Cardiac muscle cell (in vitro differentiated cells and primary cell): ENCODE measurements at places on chromosomes 11 and 22.

DNA sequence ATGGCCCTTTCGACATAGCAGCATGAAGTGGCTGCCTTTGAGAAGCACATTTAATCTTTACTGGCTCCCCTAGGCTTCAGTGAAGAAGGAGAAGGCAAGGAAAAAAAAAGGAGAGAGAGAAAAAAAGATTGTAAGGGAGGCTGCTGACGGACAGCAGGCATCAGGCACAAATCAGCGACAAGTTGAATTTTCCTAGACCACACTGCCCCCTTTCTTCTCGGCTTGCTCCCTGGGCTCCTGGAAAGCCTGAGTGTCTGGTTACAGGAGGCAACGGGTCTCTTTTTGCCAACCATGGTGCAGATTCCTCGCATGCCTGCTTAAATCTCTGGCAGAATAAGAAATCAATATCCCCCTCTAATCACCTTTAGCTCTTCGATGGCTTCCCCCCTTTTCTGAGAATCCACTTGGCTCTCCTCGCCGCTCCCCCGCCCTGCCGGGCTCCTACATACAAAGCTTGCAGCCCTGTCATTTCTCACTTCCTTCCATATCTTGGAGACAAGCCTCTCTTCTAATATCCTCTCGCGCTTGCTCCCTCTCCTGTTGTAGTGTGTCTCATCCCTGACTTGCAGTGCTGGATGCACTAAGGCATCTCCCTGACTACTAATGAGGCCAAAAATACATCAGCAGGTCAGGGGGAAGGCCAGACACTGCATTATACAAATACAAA, 14.3 kb downstream of the BLID start:
- DNase-seq: peak; percentile 92

- DNase-seq: no peak
These were observed 5.9 kb downstream of the YWHAH start for GRCh38 chr22:31950226-31950625.

GRCh38 chr22:22616636-22617035, 27.8 kb upstream of the GGTLC2 start:
- DNase-seq: no peak

GRCh38 chr11:118186346-118187107, 10.1 kb upstream of the SCN2B start:
- no peak for DNase-seq

DNA sequence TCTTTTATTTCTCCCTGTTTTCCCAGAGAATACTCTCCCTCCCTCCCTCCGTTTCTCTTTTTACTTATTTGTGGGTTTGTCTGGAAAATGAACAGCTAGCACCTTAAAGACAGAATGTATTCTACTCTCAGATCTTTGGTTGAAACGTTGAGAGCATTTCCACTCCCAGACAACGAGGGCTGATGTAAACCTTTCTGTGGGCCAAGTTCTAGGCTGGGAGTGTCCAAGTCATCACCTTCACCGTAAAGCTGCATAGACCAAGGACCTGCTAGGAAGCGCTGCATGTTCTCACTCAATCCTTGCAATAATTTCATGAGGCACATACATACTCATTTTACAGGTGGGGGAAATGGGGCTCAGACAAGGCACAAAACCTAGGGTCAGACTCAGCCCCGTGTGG, 32.4 kb downstream of the MYH9 start:
- DNase-seq: peak; percentile 70

DNA sequence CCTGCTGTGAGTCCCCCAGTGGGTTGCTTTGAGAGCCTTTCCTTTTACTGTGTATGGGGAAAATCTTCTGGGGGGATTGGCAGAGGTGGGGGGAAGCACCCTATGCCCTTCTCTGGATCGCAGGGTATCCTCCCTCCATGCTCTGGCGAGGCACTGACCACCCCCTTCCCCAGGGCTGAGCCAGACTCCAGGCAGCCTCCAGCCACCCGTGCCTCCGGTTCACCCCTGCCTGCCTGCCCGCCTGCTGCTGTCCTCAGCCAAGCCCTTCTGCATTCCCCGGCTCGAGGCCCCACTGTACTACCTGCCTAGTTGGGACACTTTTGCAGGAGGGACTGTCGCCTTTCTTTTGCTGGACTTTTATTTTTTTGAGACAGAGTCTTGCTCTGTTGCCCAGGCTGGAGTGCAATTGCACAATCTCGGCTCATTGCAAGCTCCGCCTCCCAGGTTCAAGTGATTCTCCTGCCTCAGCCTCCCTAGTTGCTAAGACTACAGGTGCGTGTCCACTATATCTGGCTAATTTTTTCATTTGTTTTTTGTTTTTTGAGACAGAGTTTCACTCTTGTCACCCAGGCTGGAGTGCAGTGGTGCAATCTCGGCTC, 23.8 kb upstream of the TP53I11 start:
- no peak for DNase-seq

DNA sequence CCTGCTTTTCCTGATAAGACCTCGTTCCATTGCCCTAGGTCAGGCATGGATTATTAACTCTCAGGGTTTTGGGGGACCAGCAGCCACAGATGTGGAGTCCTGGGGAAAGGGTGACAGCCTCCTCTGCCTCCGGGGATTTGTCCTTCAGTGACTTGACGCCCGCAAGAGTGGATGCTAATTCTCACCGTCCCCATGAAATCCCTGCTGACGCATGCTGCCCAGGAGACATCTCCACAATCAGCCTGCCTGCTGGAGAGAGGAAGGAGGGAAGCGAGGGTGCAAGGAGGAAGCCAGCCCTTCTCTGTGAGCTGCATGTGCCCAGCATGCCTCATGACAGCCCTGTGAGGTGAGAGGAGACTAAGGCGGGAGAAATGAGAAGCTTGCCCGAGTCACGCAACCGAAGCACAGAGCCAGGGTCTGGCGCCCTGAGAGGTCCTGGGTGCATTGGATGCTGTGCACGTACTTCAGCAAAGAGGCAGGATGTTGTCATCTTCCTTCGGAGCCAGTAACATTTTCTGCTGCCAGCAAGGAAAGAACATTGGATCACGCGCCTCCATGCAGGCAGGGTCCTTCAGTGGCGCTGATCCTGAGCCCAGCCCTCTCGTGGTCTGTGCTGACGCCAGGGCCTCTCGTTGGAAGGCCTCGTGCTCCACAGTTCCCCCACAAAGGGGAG, 27.3 kb upstream of the KRTAP5-6 start:
- DNase-seq: no peak

- no peak for DNase-seq
These were observed 140.4 kb downstream of the UVRAG start for GRCh38 chr11:75955443-75955842.

GRCh38 chr11:11866203-11866602, 24.4 kb downstream of the USP47 start:
- no peak for DNase-seq

DNA sequence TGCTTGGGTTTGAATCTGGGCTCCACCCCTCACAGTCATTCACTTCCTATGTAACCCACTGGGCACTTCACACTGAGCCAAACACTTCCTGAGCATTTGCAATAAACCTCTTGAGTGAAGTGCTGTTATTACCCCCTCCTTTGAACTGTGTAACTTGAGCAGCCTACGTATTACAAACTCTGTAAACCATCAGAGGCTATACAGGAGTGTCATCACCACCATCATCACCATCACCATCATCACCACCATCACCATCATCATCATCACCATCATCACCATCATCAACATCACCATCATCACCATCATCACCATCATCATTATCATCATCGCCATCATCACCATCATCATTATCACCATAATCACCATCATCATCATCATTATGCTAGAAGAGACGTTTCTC, 18.4 kb downstream of the RTL6 start:
- DNase-seq: peak; percentile 43

GRCh38 chr11:6604081-6604626, 580 bp downstream of the ILK start:
- peak; percentile 76 for DNase-seq

DNA sequence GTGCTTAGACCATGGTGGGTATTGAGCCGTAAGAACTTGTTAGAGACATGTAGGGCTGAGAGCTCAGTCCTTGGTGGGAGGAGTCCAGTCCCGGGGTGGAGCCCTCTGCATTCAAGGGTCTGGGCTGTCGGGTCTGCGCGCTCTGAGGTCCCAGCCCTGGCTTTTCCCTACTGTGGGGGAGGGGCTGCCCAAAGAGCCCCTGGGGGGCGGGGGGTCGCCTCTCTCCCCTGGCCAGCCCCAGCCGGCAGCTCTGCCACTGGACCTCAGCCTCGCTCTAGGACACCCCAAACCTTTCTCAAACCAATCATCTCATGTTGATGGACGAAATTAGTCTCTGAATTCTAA, 1006.4 kb downstream of the BRD1 start:
- no peak for DNase-seq

DNA sequence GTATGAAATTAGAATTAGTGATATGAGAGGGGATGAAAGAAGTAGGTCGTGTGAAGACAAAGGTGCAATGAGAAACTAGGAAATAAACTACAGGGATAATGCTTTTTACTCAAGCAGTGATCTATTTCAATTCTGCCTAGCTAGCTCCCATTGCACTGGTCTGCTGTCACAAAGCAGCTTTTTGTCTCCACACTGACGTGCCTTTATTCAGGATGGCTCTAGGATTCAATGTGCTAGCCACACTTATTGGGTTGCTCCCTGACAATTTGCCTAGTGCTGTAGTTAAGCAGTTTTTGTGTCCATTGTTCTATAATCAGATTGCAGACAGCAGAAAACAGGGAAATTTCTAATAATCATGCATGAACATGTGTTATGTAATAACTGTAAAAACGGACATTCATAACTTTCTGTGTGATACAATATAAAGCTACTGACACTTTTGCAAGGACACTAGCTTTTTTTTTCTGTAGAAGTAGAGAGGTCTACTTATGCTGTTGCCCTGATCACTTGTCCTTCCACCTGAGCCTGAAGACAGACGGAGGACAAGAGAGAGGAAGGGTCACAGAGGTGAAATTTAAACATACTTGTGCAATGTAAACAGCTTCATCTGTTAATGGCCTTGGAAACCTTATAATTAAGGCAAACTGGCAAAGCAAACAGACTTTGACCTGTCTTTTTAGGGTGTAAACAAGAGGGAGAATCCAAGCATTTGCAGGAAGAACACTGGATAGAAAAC, 269.6 kb downstream of the LRRC4C start:
- no peak for DNase-seq

- DNase-seq: no peak
These were observed 277.5 kb upstream of the API5 start for GRCh38 chr11:43034341-43034740.

DNA sequence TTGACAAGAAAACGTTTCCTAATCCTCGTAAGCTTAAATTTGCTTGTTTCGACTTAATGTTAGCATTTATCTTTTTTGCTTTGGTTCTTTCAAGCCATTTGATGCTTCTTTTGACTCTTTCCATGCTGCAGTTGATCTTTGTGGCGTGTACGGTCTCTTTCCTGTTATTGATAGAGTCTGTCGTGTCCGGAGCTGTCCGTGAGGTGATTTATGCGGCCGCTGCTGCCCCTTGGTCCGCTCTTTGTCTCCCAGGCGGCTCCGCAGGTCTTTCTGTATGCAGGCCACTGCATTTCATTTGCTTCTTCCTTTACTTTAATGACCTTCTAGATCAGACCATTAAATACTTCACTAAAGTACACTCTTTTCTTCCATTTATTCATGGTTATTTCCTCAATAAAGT, 50.3 kb downstream of the TBC1D22A start:
- no peak for DNase-seq

DNA sequence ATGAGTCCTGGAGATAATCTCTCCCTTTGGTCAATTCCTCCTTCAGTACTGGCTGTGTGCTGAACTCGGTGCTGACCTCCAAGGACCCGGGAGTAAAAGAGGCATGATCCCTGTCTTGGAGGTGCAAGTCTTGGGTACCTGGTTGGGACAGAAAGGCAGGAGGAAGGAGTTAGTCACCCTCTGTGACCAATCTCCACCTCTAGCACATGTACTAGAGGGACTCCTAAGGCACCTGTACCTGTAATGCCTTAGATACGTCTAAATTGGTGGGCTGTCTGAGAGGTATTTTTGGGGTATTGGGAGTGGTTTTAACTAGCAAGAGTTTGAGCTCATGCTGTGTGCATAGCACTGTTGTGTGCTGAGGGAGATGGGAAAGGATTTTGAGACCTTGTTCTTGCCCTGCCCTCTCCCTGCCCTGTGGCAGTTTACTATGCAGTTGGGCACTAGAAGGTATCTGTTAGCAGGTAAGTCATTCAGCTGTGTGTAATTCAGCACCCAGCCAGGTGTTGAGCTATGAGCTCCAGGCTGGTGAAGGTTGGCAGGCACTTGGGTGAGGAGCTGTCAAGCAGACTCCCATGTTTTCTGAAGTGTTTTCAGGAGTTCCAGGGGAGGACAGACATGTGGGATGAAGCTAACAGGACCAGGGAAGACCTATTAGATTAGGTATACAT, 2.5 kb downstream of the PANX1 start:
- DNase-seq: no peak

DNA sequence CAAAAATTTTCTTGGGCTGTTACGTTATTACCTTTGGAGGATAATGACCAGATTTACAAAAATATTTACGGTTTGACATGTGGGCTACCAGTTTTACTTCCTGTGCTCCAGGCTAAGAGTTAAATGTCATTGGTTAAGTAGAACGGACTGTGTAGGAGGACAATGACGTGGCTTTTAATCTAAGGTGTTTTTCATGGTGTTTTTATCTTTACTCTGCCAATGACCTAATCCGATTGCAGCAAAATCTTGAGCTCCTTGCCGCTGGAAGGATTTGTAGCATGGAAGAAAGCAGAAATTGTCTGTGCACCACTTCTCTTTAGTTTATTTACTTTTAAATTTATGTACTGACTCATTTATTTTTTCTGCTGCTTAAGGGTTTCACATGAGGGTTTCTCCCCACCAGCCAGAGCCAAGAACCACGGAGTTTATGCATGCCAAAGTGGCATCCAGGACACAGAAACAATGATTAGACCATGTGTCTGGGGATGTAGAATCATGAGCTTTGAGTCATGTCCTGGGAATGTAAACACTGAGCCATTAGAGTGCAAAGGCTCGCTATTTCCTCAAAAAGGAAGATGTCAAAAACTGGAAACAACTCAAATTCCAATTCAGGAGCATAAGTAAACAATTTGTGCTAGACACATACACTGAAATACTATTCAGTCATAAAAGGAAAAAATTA, 1.9 kb upstream of the CARD16 start:
- no peak for DNase-seq

GRCh38 chr11:63845911-63846310, 7.0 kb downstream of the MARK2 start:
- DNase-seq: no peak

- no peak for DNase-seq
These were observed 122.3 kb downstream of the KCNQ1 start for GRCh38 chr11:2567026-2567671.

GRCh38 chr22:19615001-19615461, 90.8 kb upstream of the CLDN5 start:
- DNase-seq: no peak

DNA sequence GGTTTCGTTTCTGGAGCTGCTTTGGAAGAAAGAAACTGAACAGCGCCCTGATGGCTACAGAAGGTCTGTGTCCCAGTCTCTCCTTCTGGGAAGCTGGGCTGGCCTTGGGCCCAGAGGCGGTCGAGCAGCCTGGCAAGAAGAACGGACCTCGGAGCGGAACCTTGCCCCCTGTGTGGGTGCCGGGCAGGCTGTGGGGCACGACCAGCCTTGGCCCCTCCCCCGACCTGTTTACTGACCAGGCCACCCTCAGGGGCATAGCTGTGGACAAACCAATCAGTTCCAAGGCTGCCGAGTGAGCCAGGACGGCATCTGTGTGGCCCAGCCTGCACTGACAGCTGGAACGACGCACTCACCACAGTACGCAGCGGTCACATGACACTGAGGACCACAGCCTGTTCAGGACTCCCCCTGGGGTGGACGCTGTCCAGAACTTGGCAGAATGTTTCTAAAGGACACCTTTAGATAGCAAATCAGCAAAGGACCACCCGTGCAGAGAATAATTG, 7.2 kb downstream of the PIM3 start:
- DNase-seq: no peak
